Astrocyte of the cerebellum (primary cell): ENCODE measurements at places on chromosomes 7 and 10.
A peak's percentile ranks its signal among the peaks of the same experiment; 100 is the strongest.

DNA sequence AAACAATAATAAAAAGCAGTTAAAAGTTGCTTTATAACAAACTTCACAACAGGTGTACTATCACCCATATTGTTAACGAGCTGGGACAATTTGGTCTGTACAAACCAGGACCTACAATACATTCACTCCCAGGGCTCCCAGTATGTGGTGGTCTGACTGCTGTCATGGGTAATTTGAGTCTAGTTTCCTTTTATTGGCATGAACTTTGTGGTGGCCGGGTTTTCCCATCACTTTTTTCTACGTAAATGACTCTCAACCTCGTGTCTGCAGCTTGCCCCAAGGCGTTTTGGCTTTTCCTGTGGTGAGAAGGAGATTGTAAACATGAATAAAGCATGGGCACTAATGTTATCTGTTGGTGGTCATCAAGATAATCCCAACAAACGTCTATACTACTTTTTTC, 118.7 kb upstream of the CDK6 start:
- no peak for DNase-seq

GRCh38 chr7:18610331-18610948, 114.9 kb downstream of the HDAC9 start:
- no peak for DNase-seq

DNA sequence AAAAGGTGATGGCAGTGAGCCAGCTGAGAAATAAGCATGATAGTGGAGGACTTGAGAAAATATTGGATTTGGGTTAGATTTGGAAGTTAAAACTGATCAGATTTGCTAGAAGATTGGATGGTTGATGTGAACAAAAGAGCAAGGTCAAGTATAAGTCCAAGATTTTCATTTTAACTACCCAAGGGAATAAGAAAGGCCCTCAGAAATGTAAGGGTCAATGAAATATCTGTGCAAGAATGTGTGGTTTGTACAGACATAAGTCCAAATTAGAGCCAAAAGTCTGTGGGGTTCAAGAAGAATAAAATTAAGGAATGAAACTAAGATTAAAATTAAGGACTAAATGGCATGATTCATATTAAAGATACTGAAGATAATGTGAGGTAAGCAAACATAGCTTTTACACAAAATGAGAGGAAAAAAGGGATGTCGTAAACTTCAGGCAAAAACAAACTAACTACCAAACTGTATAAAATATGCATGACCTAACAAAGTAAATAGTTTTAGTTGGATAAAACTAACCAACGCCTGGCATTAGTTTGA, 78.4 kb upstream of the CACNA2D1 start:
- no peak for DNase-seq

GRCh38 chr7:122770686-122771335, 68.1 kb upstream of the RNF148 start:
- DNase-seq = no peak

DNA sequence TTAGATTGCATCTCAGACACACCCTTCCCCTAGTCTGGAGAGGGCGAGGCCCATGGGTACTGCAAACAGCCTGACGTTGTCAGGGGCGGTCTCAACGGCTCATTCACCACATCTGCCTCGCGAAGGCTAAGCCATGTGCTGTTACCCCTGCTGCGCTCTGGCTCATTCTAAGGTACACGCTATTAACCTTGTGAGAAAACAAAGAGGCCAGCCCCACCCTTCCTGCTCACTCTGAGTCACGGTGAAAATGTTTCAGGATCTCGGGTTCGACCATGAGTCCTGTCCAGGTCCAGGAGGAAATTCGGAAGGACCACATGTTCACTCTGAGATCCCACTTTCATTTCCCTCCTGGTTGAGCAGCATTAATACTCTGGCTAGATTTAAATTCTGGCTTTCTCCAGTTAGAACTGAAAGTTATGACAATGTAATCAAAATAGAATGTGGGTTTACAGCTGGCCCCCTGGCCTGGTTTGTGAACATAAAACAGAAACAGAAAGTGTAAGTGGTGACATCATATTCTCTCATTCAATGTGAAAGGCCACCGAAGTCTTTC, 55.2 kb downstream of the EGFR start:
- DNase-seq = peak; percentile 92

DNA sequence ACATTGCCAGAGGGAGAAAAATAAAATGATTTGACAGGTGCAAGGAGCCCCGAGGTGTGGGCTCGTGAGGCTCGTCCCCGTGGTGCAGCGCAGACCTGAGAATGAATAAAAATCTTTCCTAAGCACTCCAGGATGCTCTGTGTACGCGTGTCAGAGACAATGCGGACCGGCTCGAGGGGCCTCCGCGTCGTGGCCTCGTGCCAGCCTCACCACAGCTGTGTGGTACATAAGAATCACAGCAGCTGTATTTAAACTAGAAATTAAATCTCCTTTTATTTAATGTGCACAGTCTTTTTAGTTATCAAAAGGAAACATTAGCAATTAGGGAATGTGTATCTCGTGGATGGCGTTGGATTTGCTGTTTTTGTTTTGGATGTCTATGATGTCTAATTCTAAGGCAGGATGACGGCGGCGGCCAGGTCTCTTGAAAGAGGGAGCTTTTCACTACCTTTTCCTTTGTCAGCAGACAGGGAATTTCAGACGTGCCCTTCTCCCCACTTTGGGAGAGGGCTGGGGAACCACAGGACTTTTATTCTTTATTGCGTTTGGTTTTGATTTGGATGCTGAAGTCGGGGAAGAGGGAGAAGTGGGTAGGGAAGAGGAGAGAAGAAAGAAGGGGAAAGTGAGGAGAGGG, 365.3 kb upstream of the SHH start:
- DNase-seq = no peak
